ENCODE measurements at places on chromosomes 7 and 10.

- no peak for DNase-seq
Measured at GRCh38 chr7:139821349-139822105, 7.5 kb upstream of the TBXAS1 start.

- DNase-seq, result no peak
Measured at GRCh38 chr10:52436664-52437063, 122.6 kb downstream of the DKK1 start.

GRCh38 chr10:117431160-117431559 lies 55.9 kb upstream of the PDZD8 start:
- no peak for DNase-seq

DNA sequence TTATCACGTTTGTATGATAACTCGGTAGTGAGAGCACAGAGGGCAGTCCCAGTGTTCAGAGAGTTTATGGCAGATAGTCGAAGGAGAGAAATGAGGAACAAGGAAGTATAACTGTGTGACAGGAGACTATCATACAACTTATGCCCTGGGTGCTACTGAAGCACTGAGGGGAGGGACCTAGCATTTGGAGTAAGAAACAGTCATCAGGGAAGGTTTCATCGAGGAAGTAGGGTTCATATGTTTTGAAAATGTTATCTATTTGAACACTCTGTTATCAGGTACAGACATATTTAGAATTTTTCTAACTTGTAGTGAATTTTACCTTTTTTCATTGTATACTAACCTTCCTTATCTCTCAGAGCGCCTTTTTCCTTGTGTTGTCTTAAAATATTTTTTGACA lies 1214.4 kb upstream of the C7orf33 start:
- no peak for DNase-seq

DNA sequence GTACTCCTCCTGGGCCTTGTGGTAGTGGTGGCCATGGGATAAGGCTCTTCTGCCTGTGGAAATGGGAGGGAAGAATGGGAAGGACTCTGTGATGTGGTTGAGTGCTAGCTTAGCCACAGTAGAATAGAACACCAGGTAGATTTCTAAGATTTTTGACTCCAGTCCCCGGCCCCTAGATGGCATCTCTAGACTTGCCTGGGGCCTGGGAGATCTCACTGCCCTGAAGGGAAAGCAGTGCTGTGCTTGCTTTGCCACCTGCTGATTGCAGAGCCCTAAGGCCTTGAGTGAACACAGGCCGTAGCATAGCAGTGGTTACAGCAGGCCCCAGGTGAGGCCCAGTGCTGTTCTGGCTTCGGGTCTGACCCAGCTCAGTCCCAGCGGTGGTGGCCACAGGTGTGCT lies 252.0 kb downstream of the TCF7L2 start:
- DNase-seq, result no peak

DNA sequence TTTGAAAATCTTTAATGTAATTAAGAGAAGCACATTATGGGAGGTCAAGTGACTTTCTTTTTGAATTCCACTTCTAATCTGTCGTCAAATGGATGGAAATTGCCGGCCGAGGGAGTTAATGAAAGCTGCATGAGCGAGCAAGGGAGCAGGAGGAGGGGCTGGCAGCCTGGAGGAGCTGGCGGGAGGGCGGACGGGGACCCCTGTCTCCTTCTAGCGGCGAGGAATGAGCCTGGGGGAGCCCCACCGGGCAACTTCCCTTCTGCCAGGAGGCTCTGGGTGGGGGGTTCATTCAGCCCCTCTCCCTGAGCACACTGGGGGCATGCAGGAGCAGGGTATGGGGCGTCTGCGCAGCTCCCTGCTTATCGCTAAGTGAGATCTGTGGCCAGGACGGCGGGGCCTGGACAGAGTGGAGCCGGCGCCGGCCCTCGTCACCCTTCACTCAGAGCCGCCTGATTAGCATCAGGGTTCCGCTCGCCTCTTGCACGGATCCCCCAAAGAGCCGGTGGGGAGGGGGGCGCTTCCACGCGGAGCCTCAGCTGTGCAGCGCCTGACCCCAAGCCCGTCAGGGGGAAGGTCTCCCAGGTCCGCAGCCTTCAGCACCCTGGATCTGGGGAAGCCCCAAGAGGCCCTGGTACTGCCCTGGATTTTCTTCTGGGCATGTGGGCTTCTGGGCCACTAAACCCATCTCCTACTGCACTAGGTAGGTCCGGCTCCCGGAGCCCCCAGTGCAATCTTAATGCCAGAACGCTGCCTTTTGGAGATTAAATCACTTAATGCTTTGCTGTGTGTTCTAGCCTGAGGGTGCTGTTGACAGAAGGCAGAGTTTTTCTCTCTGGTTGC lies 680.8 kb downstream of the LRMDA start:
- DNase-seq, result no peak

DNA sequence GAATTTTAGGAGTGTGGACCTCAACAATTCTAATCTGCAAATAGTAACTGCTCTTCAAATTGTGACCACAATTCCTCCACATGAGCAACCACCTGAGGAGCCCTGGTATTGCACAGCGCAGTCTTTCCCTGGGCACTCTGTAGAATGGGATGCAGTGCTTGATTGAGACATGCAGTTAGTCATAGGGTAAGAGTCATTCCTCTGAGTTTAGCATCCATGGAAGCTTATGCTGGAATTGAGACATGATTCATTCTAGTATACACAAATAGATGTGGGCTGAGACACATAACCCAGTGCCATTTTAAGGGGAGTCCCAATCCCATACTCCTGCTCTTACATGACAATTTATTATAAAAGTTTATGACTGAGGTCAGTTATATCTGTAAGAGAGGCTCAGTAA lies 582.3 kb upstream of the CNTNAP2 start:
- no peak for DNase-seq

- no peak for DNase-seq
Measured at GRCh38 chr10:5804386-5804785, 8.8 kb downstream of the GDI2 start.

DNA sequence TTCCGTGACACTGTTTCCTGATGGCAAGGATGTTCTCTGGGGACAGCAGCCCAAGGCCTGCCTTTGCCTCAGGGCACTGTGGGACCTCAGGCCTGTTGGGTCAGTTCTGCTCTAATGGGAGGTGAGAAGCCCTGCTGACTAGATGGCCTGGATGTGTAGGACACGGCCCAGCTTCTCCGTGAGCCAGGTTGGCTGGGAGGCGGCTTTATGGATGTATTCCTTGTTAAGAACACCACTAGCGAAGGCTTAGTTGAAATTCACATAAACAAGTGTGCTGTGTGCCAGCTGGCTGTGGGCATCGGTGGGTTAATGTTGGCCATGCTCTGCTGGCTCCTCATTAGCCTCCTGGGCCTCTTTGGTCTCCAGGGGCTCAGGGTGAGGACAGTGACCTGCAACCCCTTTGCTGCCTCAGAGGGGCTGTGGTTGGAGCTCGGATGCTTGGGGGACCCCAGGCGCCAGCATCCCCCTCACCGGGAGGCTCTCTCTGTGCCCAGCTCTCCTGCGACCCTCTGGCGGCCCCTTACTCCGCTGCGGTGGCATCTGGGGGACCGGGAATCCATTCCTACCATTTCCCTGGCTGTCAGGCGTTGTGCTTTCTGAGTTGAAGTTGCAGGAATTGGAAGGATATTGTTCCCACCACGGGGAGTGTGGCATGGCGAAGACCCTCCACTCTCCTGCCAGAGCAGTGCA lies 22.8 kb upstream of the DPYSL4 start:
- DNase-seq, result no peak

GRCh38 chr7:28619256-28619655 lies 206.9 kb downstream of the CREB5 start:
- no peak for DNase-seq

DNA sequence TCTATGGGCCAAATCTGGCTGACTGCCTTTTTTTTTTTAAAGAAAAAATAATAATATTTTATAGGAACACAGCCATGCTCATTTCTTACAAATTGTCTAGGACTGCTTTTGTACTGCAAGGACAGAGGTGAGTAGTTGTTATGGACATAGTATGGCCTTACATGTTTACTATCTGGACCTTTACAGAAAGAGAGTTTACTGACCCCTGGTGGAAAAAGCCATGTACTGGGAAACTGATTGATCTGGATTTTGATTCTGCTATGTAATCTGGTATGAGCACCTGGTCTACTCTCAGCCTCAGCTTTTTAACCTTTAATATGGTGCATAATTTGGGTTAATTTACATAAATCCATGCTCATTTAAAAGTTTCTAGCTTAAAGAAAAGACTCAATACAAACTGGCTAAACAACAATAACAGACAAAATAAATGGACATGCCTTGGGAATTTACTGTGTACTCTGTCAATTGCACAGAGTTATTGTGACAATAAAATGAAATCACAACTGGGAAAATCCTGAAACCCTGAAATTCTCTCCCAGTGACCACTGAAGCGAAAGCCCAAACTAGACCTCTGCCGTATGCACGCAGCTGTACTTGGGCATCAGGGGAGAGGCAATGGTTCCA lies 260.7 kb downstream of the BMPER start:
- DNase-seq, result no peak

DNA sequence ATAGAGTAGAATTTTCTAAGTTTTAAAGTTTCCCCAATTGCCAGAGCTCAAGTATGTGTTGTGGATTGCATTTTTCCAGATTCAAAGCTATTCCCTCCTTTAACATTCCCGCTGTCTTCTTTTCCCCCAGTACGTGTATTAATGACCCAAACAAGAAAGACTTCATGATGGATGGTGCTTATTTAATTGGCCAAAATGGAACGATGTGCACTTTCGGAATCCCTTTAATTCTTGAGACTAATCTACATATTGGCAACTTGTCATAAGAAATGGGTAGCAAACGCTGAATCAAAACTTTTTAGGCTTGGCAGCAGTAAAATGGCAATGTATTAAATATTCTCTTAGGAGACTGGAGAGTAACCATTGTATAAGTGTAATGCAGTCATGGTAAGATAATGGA lies 753.2 kb downstream of the LRMDA start:
- DNase-seq, result no peak

- no peak for DNase-seq
Measured at GRCh38 chr10:14586901-14587300, 187.8 kb downstream of the FAM107B start.

- no peak for DNase-seq
Measured at GRCh38 chr7:92623544-92623943, 33.4 kb upstream of the FAM133B start.

- DNase-seq, result peak; percentile 59
Measured at GRCh38 chr7:107167483-107168232, 1.1 kb upstream of the HBP1 start.

DNA sequence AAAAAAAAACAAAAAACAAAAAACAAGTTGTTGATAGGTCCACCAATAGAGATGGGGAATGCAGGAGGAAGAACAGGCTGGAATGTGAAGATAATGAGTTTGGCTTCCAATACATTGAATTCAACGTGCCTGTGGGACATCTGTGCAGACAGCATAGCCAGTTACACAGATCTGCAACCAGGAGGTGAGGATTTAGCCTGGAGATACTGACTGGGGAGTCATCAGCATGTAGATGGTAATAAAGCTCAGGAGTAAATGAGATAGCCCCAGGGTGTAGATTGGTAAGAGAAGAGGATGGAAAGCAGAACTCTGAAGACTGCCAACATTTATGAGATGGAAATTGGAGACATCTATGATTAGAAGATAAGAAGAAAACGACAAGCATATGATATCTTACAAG lies 4.7 kb upstream of the TRIM8 start:
- no peak for DNase-seq

DNA sequence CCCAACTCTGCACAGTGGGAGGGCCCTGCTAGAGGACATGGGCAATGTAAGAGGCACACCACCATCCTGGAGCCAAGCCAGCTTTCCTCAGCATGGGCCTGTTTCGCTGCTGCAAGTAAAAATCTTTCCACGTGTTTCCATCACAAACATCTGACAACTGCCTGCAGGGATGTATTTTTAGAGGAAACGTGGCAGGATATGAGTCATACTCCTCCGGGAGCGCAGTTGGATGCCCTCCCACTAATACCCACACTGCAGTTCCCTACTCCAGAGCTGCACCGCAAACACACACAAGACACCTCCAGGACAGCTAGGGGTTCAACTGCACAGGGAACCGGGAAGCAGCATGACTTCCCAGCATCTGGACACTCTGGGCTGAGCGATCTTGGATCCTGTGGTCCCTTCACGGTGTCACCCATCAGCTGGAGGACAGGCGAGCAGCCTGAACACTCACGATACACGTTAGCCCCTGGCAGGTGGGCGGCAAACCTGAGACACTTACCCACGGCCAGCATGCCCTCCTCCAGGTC lies 26.1 kb downstream of the PLAC9 start:
- DNase-seq, result peak; percentile 89

GRCh38 chr7:35004531-35005095 lies 32.7 kb downstream of the DPY19L1 start:
- no peak for DNase-seq

DNA sequence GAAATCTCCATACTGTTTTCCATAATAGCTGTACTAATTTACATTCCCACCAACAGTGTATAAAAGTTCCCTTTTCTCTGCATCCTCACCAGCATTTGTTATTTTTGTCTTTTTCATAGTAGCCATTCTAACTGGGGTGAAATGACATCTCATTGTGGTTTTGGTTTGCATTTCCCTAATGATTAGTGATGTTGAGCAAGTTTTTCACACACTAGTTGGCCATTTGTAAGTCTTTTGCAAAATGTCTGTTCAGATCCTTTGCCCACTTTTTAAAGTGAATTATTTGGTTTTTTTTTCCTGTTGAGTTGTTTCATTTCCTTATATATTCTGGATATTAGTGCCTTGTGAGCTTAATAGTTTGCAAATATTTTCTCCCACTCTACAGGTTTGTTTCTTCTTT lies 101.0 kb upstream of the NFE2L3 start:
- no peak for DNase-seq

- no peak for DNase-seq
Measured at GRCh38 chr7:151082141-151083070, 887 bp downstream of the TMUB1 start.

DNA sequence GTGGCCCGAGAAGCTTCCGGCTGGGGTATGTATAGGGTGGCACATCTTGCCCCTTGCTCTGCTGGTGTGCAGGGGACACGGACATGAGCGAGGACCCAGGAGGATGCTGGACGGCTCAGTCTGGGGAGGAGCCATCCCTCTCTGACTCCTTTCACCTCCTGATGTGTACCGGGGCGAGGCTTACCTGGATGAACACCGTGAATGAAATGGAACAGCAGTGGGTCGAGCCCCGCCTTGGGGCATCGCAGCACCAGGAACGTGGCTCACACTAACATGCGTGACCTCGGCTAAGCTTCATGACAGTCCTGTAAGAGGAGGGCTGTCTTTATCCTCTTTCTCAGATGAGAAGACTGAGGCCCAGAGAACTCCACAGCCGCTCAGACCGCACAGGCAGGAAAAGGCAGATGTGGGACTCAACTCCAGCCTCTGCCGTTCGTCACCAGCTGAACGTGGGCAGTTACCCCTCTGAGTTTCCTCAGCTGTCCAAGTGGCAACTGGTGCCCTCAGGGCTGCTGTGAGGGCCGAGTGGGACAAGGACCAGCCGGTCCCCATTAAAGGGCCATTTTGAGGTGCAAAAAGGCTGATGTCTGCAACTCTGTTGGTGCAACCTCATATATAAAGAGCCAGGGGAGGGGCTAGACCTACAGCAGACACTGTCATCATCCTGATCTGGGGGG lies 54.5 kb downstream of the INSIG1 start:
- no peak for DNase-seq

- no peak for DNase-seq
Measured at GRCh38 chr7:139231513-139232376, 708 bp downstream of the UBN2 start.

- DNase-seq, result no peak
Measured at GRCh38 chr10:33353853-33354252, 19.4 kb upstream of the NRP1 start.

- DNase-seq, result no peak
Measured at GRCh38 chr10:70672165-70673042, at the start of gene ADAMTS14. Gene ADAMTS14 (plus strand): TSS chr10:70672506. CDS start chr10:70672803, 297 bp downstream.

GRCh38 chr10:110426294-110427181 lies 71.2 kb upstream of the DUSP5 start:
- DNase-seq, result peak; percentile 47
